ENCODE measurements at places on chromosomes 4 and X. TPM values are rescaled to one million over a fixed set of nuclear protein-coding genes. Genes with fewer than 3 reads are reported as not detected.

S100G gene
- total RNA-seq: not detected

UGT2B17 gene
- not detected for total RNA-seq

- peaks cover 48% of the 10 kb centered on the region for H3K4me1 ChIP-seq
- peaks cover 3% of the 10 kb centered on the region for H3K36me3 ChIP-seq
- no peak for DNase-seq
- peak overlapping the region; percentile 29 for H3K4me3 ChIP-seq
- peaks cover 2% of the 10 kb centered on the region for H3K27me3 ChIP-seq
Measured at GRCh38 chr4:123554801-123555232, 158.2 kb downstream of the SPRY1 start.

- H3K36me3 ChIP-seq: no peaks in the 10 kb centered on the region
- DNase-seq: no peak
- no peaks in the 10 kb centered on the region for H3K4me1 ChIP-seq
- H3K27me3 ChIP-seq: peaks cover 1% of the 10 kb centered on the region
- no peak overlapping the region for H3K27ac ChIP-seq
Measured at GRCh38 chr4:42615131-42615763, 41.7 kb downstream of the ATP8A1 start.

DNA sequence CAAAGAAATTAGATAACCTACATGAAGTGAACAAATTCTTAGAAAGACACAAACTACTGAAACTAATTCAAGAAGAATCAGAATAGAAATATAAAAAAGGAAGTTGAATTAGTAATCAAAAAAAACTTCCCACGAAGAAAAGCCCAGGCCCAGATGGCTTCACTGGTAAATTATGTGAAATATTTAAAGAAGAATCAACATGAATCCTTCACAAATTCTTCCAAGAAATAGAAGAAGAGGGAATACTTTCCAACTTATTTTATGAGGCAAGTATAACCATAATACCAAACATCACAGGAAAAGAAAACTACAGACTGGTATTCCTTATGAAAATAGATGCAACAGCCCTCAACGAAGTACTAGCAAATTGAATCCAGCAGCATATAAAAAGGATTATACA, 30.7 kb downstream of the MOSPD2 start:
- peak overlapping the region; percentile 83 for H3K27ac ChIP-seq
- no peak overlapping the region for H3K4me3 ChIP-seq
- no peaks in the 10 kb centered on the region for H3K27me3 ChIP-seq

DNA sequence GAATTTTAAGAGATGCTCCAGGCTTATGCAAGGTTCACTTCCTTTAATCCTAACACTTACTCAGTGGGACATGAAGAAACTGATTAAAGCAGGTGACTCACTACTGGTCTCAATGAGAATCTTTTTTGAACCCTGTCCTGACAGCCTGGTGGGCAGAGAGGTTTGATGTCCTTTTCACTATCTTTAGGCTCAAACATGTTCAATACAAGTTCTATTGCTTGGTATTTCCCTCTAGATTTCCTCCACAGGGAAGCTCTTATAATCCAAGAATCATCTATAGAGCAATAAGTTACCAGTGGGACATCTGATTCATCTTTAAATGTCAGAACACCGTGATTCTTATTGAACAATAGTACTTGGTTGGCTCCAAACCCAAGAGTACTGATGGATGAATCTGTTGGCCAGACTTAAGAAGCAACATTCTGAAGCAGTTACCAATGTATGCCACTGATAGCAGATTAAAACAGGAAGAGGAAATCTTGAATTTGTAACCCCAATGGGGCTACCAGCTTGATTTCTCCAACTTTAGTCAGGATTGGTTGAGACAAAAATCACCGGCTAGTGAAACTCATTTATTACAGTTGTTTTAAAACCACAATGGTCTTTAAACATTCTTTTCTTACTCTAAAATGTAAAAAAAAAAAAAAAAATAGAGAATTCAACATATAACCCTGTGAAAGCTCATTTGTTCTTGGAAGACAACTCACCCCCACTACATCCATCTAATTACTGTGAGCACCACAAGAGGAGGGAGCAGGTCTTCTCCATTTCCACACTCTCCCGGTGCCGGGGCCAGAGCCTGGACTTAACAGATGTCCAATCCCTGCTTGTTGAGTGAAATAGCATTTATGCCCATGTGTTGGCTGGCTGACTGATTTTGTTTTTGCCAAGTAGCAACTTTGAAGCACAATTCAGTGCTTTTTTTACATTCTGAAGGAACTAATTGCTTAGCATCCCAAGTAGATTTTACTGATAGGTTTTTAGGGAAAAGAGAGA, 43.3 kb downstream of the FGFBP1 start:
- peaks cover 36% of the 10 kb centered on the region for H3K4me1 ChIP-seq
- no peak for DNase-seq
- no peaks in the 10 kb centered on the region for H3K36me3 ChIP-seq
- H3K4me3 ChIP-seq: no peak overlapping the region

- peak overlapping the region; percentile 4 for H3K4me3 ChIP-seq
- peaks cover 1% of the 10 kb centered on the region for H3K36me3 ChIP-seq
- H3K4me1 ChIP-seq: peaks cover 96% of the 10 kb centered on the region
- DNase-seq: no peak
- peak overlapping the region; percentile 88 for H3K27ac ChIP-seq
- H3K27me3 ChIP-seq: no peaks in the 10 kb centered on the region
Measured at GRCh38 chr4:98521486-98521885, 136.9 kb downstream of the TSPAN5 start.

GRCh38 chrX:49171752-49172279, at the start of gene PLP2:
TSS of gene PLP2 (plus strand) at chrX:49171898. CDS start at chrX:49172001, 103 bp downstream.
- H3K36me3 ChIP-seq: peaks cover 9% of the 10 kb centered on the region
- no peak for DNase-seq
- peak within 1 kb of the TSS; percentile 85 for H3K27ac ChIP-seq
- H3K4me3 ChIP-seq: peak within 1 kb of the TSS; percentile 90
- H3K4me1 ChIP-seq: peaks cover 23% of the 10 kb centered on the region

DNA sequence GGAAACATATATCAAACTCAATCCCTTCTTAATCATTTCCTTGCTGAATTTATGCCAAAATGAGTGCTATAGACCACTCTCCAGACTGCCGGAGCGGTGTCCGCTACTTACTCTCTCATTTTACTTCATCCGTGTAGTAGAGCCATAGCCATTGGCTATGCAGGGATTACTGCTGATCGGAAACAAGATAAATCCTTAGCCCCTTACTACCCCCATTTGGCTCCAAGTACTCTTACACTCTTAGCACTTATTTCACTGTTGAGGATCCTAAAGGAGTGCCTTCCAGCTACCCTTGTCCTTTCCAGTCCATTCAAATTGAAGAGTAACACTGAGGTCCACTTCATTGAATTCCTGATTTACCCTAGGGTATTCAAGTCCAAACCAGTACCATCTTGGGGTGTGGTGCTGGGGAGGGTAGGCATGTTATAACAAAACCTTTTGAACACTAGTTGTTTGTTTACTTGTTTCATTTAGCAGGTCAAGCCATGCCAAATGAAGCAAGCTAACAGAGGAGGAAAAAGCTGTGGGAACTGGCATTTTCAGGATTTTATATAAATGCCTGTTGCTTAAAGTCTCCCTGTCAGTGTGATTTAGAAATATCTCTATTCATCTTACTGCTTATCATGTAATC, 715.1 kb downstream of the FSTL5 start:
- no peak overlapping the region for H3K4me3 ChIP-seq
- H3K27ac ChIP-seq: no peak overlapping the region
- H3K27me3 ChIP-seq: peaks cover 7% of the 10 kb centered on the region
- no peak for DNase-seq
